ENCODE measurements at places on chromosomes 6 and 20.

DNA sequence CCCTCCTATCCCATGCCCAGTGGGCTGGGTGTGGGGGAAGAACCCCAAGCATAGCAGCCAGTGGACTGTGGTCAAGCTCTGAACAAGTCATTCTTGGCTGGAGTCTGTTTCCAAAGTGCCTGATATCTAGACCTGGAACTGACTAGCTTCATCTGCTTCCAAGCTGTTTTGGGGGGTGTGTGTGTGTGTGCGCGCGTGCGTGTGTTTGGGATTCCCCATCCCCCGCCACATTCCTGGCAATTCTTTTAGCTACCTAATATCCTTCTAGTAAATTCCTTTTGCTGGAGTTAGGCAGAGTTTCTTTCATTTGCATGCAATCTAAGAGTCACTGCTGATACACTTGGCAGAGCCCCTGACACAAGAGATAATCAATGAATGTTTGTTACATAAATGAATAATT is 7.8 kb downstream of the PAK5 start:
- no peak overlapping the region for H3K27ac ChIP-seq
- H3K4me3 ChIP-seq: no peak overlapping the region
- DNase-seq: no peak
- peaks cover 4% of the 10 kb centered on the region for H3K27me3 ChIP-seq
- no peaks in the 10 kb centered on the region for H3K4me1 ChIP-seq

GRCh38 chr6:21137700-21138335 is 455.7 kb upstream of the SOX4 start:
- H3K4me1 ChIP-seq: peaks cover under 1% of the 10 kb centered on the region
- DNase-seq: no peak
- no peak overlapping the region for H3K27ac ChIP-seq
- H3K27me3 ChIP-seq: no peaks in the 10 kb centered on the region

- no peak overlapping the region for H3K4me3 ChIP-seq
- peaks cover 21% of the 10 kb centered on the region for H3K27me3 ChIP-seq
- DNase-seq: no peak
- H3K36me3 ChIP-seq: no peaks in the 10 kb centered on the region
Observed at GRCh38 chr6:136483906-136484305, 66.3 kb downstream of the MAP7 start.

DNA sequence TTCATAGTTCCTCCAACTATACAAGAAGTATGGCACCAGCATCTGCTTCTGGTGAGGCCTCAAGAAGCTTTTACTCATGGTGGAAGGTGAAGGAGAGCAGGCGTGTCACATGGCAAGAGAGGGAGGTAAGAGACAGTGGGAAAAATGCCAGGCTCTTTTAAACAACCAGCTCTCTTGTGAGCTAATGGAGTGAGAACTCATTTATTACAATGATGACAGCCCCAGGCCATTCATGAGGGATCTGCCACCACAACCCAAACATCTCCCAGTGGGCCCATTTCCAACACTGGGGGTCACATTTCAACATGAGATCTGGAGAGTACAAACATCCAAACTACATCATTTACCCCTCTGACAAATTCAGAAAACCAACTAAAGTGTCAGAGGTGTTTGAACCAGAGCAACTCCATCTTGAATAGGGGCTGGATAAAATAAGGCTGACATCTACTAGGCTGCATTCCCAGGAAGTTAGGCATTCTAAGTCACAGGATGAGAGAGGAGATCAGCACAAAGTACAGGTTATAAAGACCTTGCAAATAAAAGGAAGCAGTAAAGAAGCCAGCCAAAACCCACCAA is 2.2 kb upstream of the UBD start:
- peaks cover 3% of the 10 kb centered on the region for H3K4me1 ChIP-seq
- H3K36me3 ChIP-seq: no peaks in the 10 kb centered on the region
- no peak overlapping the region for H3K4me3 ChIP-seq
- peaks cover 55% of the 10 kb centered on the region for H3K27me3 ChIP-seq
- no peak for DNase-seq
- no peak overlapping the region for H3K27ac ChIP-seq

DNA sequence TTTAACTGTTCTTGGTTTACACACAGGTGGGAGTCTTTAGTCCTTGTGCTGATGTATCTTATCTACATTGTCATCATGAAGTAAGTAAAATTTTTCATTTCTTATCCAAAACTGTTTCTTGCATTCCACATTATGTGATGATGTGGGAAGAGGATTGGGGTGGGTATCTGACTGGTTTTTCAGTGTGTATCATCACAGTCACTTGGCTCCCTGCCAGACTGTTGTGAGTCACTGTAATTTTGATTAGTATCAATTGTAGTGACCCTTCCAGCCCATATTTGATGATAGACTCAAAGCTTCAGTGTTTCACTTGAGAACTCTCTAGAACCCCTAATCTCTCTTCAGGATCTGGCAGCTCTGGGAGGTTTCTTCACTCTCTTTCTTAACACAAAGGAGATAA is 84.5 kb upstream of the RIN2 start:
- DNase-seq: no peak
- peaks cover 23% of the 10 kb centered on the region for H3K27me3 ChIP-seq
- H3K27ac ChIP-seq: no peak overlapping the region
- no peak overlapping the region for H3K4me3 ChIP-seq

Measured in natural killer cell treated with Interleukin-12 subunit alpha and Interleukin-12 subunit beta and Interleukin-15 and Interleukin-18, amount 100 ng/mL, for 72 hours (primary cell).